ENCODE measurements at places on chromosomes 7 and 10. TPM values are rescaled to one million over a fixed set of nuclear protein-coding genes. Genes with fewer than 3 reads are reported as not detected.

DNA sequence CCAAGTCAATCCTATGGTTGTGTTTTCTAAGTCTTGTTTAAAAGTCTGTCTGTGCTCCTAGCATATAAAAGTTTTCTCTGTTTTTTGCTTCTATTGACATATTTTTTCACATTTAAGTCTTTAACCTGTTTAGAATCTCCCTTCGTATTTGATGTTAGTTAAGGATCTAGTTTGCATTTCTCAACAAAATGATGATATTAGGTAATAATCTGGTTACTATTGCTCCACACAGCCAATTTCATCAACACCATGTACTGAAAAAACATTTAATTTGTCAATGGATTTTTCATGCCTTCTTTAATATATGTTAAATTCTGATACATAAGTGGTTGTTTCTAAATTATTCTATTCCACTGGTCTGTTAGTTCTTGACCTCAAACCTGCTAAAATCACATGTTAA, 17.5 kb upstream of the TSGA13 start:
- DNase-seq: no peak

The AZGP1 gene
- not detected for total RNA-seq

DNA sequence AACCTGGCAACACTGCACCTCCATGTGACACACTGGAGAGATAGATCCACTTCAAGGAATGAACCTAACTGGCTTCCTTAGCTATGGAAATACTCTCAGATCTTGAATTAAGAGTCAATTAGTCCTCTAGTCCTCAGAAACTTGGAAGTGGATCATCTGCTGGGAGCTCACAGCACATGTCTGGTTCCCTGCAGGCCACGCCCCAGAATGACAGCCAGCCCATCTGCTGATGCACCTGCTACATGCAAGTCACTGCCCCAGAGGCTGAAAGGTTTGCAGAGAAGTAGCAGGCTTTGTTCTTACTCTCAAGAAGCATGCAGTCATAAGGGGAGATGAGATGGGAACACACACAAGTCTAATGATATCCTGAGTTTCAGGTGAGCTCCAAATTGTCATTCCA, 275.9 kb downstream of the SKAP2 start:
- no peak for DNase-seq

DNA sequence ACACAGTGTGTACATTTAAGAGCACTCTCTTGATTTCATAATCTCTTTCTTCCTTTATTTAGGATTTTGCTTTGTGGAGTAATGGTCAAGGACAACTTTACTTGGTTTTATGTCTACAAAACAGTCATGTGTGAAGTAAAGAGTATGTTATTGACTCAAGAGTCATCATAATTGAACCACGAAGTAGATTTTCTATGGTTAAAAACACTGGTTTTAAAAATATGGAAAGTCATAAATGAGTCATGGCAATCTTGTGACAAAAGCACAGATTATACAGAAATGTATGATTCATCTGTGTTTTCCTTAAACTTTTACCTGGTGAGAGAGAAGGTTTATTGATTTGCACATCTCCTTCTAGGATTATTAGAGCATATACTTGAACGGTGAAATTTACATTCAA, 969.7 kb downstream of the GATA3 start:
- DNase-seq: no peak

- DNase-seq: no peak
Observed at GRCh38 chr7:26329520-26330255, 38.0 kb downstream of the SNX10 start.

The CACNA2D1 gene
- total RNA-seq: 7.6 TPM

DNA sequence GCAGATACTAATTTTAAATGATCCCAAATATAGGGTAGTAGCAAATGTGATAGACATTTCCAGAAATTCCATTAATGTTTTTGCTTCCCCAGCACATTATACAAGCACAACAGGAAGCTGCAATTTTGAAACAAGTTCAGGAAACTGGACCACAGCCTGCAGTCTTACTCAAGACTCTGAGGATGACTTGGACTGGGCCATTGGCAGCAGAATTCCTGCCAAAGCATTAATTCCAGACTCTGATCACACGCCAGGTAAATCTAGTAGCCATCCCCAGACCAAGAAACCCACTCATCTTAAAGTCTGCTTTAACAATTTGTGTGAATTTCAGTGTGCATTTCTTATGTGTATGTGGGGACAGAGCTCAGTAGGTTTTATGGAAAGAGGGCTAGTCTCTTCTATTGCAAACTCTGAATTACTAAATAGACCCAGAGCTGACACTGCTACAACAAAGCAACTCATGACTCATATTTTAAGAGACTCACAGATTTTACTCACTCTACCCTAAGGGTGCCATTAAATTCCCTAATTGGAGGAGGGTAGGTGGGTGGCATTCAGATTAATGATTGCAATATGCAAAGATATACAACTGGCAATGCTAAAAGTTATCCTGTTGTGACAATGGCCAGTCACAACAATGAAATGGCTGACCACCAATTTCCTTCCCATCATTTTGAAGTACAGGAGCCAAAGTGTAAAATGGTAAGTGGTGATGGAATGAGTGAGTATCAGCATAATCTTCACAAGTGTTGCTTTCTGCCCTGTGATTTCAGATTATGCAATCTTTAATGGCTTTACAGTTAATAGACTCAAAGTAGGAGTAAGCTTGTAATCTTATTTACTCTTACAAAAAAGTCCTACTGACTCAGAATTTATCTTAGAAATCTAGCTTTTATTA, 317.6 kb upstream of the PLXDC2 start:
- DNase-seq: no peak

DNA sequence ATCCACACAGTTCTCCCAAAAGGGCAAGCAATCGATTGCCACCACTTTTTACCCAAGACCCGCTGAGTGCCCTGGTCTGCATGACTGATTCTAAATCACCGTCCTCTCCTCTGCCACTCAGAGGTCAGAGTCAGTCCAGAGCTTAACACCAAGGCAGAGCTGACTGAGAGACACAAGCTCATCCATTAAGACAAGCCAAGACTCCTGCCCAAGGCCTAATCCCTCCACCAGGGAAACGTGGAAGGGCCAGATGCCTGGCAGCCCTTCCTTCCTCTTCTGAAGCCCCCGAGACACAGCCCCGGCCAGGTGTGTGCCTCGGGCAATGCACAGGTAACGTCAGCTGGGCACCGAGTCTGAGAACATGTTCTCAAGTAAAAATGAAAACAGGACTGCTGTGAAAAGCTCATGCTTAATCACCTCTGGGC, 51.7 kb downstream of the DIP2C start:
- DNase-seq: no peak

DNA sequence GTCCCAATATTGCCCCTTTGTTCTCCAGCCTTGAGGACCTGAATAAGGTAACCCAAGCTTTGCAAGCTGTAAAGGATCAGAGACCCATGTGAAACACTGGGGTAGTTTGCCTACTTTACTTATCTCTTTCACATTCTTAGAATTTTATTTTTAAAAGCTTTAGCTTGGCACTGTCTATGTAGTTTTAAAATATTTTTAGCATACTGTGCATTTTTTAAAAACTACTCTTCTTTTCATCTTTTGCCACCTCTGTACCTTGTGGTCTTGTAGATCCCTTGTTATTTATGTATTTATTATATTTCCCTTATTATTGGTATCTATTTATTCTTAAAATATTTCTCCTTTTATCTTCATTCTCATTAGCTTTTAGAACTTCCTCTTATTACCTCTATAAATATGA, 12.0 kb upstream of the PTPRZ1 start:
- no peak for DNase-seq

DNA sequence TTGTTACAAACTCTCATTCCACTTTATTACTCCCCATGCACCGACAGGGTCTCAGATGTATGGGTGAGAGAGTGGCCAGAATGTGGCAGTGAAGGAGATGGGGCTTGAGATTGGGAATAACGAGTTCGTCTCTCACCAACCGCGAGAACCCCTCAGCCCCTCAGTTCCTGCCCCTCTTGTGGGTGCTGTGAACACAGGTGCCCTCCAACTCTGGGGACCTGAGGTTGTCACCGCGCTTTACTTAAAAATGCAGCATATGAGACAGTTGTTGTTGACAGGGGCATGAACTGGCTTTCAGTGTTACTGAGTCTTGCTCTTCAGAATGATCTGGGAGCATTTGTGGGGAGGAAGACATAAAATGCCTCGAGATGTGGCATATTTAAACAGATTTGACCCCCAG, 290.0 kb downstream of the WDR37 start:
- DNase-seq: no peak

DNA sequence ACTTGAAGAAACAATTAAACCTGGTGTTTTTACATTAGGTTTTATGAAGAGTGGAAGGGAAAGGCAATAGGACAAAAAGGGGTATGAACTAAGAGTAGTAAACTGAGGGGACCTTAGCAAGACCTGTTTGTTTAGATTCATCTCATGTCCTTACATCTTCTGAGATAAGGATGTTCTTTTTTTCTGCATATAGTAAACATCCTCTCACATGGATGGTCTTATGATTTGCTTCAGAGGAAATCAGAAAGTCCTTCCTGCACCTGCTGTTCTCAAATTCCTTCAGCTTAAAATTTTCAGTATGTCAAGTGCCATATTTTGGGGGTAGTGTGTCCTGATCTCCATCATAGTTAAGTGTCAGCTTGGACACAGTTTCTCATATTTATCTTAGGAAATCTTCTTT, 232.6 kb downstream of the ADK start:
- DNase-seq: no peak

DNA sequence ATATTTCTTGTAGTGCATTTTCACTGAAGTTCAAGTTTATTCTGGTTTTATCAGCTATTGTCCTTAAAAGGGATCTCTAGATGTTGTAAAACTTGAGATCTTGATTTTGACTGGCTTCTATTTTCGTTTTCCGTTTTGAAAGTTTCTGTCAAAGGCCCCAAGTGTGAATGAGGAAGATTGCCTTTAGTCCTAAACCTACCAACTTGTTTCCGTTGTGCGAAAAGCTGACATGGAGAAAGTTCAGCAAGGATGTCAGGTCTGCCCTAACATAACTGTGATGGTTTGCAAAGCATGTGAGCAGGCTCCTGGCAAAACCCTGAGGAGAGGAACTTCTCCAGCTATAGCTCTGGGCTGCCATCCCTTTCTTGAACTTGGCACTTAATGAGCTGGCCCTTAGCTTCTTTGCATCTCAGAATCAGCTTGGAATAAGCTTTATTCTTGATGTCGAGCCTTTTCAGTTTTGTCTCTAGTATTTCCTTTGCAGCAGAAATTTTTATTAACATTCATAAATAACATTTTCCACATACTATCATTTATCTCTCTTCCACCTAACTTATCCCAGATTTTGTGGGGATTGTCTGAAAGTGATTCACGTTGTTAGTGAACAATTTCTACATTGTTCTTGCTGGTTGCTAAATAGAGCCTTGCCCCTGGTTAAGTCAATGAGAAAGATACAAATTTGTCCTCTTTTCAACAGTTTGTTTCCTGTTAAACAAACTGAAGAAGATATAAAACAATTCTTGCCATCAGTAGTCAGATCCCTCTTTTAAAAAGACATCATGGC, 559.4 kb downstream of the SUGCT start:
- DNase-seq: no peak

GRCh38 chr7:54774785-54775740, 16.1 kb upstream of the SEC61G start:
- DNase-seq: no peak

The VIM gene
- 3,955 TPM for total RNA-seq

The FAM24B gene
- total RNA-seq: 3.5 TPM

The COL13A1 gene
- 1.2 TPM for total RNA-seq

- peak; percentile 25 for DNase-seq
Observed at GRCh38 chr7:117458977-117459583, 20.7 kb upstream of the CFTR start.

DNA sequence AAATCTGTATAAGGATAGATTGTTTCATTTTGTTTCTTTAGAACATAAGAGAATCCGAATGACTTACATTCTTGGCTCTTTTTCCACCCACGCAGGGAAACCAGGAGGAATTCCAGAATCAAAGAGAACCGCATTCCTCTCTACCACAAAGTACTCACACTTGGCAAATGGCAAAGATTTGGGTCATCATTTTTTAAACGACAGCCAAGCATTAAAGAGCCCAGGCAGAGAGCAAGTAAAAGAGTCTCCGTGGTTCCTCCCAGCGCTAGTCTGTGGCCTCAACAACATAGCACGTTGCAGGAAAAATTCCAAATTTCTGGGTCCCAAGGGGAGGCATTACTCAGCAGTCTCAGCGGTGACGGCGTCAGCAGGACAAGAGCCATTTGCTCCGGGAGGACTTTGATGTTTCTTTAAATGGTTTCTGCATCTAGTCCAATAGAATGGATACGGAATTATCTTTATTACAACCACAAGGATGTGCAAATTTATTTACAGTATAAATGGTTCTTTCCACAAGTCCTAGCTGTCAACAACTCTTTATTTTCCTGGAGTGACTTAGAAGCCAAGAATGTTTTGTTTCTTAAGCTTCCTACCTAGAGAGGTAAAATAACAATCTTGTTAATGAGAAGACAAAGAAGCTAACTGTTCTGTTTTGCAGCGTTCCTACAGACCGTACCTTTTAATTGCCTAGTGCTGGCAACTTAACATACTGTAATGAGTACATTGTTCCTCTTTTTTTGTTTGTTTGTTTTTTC, 232.5 kb downstream of the SKIDA1 start:
- peak; percentile 52 for DNase-seq
